Stimulated activated CD4-positive, alpha-beta T cell treated with anti-CD3 and anti-CD28 coated beads, TNF-alpha, amount 100 ng/mL, for 1 hour (primary cell): ENCODE measurements at places on chromosomes 7 and 10.

DNA sequence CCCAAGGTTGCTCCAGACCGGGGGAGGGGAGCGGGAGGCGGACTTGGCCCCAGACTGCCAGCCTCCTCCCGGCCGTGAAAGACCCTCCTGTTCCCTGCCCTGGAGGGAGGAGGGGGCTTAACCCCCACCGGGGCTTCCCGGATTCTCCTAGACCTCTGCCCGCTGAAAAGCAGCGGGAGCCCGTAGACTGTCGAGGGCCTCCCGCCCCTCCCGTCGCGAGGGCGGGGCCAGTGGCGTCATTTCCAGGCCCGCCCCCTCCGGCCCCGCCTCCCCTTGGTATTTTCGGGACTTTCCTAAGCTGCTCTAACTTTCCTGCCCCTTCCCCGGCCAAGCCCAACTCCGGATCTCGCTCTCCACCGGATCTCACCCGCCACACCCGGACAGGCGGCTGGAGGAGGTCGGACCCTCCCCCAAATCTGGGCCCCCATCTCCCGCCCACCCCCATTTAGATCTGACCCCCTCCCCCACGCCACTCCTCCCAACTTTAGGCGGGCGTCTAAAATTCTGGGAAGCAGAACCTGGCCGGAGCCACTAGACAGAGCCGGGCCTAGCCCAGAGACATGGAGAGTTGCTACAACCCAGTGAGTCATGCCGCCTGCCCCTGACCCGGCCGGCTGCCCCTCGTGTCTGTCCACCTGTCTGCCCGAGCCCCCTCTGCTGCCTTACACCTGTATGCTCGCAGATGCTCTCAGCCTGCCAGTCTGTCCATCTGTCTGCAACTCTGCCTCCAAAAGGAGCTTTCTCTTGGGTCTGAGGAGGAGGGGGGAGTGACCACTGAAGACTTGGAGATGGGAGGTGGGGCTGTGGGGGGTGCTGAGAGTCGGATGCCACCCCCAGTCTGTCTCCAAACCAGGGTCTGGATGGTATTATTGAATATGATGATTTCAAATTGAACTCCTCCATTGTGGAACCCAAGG is at the start of gene NFKB2:
Gene NFKB2 (plus strand): TSS at position 306 of the 917 bp plus-strand sequence. CDS start 255 bp downstream, at position 561.
- peak; percentile 94 for DNase-seq

DNA sequence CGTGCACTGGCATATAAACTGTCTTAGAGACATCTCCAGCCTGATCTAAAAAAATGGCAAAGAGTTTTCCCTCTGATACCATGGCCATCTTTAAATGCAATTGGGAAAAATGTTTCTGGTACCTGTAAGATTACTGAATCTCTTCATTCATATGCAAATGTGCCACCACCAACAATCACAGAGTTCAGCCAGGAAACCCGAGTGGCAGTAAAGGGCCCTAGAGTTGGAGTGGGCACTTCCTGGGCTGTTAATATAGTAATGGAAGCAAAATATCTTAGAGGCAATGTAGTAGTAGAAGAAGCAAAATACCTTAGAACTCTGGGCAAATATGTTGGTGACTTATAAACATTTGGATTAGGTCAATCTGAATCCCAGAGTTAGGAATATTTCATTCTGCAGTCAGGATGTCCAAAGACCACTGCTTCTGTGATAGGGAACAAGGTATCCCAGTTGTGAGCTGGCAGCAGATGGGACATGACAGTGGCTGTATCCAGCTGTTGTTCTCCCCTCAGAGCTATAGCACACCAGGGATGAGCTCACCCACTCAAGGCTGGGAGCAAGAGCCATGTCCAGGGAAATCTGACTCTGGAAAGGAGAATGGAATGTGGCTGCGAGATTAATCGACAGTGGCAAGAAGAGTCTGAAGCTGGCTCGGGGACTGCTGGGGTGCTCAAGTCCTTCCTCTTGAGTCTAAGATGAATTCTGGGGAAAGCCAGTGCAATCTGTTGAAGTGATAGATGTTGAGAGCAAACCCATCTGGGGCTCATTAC is 332.1 kb downstream of the PHTF2 start:
- DNase-seq = no peak

GRCh38 chr10:130958003-130958402 is 353.5 kb downstream of the TCERG1L start:
- no peak for DNase-seq

- no peak for DNase-seq
Observed at GRCh38 chr10:4181621-4182049, 396.6 kb upstream of the KLF6 start.

DNA sequence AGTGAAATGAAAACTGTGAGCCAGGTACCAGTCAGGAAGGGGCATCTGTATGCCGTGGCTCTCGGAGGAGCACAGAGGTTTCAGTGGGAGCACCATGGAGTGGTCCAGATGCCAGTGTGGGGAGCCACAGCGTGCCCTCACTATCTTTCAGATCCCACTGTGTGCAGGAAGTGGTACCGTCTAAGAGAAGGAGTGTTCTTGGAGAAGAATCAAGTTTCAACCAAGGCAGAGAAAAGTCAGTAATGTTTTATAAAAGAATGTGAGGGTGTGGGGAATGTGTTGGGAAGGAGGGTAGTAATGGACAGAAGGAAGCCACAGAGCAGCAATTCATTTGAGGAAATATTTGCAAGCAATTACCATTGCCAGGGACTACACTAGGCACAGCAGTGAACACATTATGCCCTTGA is 35.6 kb downstream of the PRKAR2B start:
- no peak for DNase-seq

DNA sequence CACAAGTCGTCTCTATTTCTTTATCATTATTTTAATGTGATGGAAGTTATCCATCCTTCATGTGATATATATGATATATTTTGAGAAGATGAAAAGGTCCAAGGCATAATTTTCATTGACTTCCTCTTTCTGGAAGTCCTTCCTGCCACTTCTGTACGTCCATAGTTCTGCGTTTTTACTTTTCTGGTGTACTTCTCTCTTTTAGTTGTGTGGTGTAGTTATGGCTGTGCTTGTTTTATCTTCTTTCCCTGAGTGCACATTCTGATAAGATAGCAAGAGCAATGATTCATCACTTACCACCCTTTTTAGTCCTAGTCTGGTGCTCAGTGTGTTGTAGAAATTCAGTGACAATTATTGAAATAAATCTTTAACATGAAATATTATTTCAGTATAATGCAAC is 231.3 kb upstream of the FERD3L start:
- DNase-seq = no peak

GRCh38 chr10:78295242-78295641 is 261.6 kb downstream of the RPS24 start:
- no peak for DNase-seq

GRCh38 chr7:47782792-47783191 is 165.5 kb downstream of the PKD1L1 start:
- no peak for DNase-seq

DNA sequence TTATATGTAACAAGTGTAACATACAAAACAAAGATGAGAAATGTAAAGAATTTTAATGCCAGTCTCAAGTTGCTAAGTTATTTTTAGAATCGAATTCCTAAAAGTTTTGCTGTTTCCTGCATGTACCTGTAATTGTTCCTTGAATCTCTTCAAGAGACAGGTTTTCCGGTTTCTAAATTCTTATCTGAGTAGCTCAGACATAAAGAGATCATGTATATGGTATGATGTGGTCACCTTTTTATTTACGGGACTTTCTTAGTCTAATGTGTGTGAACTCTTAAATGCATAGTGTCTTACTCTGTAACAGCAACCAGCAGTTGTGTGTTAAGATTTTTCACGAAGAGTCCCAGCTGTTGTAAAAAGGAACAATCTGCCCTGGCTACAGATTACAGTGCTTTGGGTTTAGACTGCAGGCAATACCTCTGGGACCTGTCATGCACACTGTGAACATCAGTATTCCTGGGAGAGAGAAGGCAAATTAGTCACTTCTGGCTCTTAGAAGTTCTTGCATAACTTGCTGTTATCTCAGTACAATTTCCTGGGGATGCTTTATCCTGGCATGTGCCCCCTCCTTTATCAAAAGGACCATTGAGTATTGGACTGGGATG is 263.4 kb downstream of the BICC1 start:
- no peak for DNase-seq

GRCh38 chr7:43764039-43764761 is 5.7 kb downstream of the BLVRA start:
- no peak for DNase-seq

- DNase-seq = no peak
Observed at GRCh38 chr10:63228237-63228636, 95.1 kb downstream of the NRBF2 start.

- no peak for DNase-seq
Observed at GRCh38 chr10:113716109-113716910, 35.2 kb upstream of the PLEKHS1 start.

DNA sequence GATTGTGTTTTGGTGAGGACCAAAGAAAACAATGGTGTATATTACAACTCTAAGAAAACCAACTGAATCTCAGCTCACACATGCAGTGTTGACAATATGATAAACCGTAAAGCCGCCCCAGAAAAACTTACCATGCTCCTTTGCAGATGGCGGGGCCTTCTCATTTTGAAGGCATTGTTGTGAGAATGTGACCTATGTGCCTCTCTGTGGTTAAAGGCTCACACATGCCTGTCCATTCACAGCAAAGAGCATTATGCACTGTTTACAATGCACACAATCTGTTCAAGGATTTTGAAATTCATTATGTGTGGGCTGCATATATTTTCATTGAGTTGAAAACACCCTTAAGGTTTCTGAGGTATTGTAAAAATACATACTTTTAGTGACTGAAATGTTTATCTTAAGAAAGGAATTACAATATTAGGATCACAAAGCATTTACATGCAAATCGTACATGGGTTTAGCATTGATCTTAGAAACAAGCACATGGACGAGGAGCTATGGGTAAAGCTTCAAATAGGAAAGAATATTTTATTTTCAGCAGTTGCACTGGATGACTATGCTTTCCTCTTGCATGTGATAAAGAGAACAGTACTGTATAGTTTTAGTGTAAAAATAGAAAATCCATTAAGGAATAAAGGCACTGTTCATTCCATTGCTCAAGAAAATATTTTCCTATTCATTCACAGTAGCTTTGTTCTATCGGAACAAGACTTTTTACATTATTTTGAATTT is 334.3 kb downstream of the ARL4A start:
- DNase-seq = no peak

- DNase-seq = no peak
Observed at GRCh38 chr10:10657139-10657760, 360.4 kb upstream of the CELF2 start.

DNA sequence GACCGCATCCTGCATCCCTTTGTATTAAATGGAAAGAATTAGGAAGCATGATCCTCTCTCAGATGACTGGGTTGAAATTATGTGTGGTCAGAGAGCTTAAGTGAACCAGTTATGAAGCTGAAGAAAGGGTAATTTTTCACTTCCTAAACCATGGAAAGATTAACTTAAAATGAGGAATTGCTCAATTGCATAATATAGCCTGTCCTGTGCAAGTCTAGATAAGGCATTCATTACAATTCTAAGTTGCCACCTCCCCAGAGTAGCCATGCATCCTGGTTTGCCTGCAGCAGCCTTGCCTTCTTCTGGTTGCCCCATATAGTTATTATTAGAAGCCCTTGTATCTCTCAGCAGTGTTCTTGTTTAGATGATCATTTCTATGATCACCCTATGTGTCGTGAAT is 45.3 kb downstream of the STARD3NL start:
- DNase-seq = no peak

GRCh38 chr7:42159130-42159529 is 77.9 kb downstream of the GLI3 start:
- no peak for DNase-seq

GRCh38 chr10:91713461-91714072 is 80.7 kb upstream of the PPP1R3C start:
- no peak for DNase-seq

- DNase-seq = no peak
Observed at GRCh38 chr10:59320355-59320754, 42.0 kb downstream of the FAM13C start.

DNA sequence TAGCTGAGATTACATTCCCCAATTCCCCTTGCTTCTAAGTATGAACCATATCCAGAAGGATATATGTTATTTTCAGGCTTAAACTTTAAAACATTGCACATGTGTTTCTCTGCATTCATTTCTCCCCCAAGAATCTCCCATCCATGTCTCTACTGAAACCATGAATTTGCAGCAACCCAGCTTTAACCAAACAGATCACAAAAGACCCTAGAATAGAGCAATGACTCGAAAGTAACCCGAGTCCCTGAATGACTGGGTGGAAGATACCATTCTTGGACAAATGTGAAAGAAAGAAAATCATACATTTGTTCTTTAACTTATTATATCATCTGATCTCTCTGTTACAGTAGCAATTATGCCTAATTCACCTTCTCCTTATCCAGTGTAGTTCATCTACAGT is 278.7 kb downstream of the IPMK start:
- DNase-seq = no peak

- no peak for DNase-seq
Observed at GRCh38 chr10:112784022-112784461, 166.0 kb upstream of the TCF7L2 start.

- no peak for DNase-seq
Observed at GRCh38 chr10:55273946-55274345, 472.9 kb upstream of the PCDH15 start.

GRCh38 chr7:97818066-97818663 is 54.0 kb downstream of the ASNS start:
- DNase-seq = no peak

GRCh38 chr7:28575241-28575643 is 162.9 kb downstream of the CREB5 start:
- no peak for DNase-seq

DNA sequence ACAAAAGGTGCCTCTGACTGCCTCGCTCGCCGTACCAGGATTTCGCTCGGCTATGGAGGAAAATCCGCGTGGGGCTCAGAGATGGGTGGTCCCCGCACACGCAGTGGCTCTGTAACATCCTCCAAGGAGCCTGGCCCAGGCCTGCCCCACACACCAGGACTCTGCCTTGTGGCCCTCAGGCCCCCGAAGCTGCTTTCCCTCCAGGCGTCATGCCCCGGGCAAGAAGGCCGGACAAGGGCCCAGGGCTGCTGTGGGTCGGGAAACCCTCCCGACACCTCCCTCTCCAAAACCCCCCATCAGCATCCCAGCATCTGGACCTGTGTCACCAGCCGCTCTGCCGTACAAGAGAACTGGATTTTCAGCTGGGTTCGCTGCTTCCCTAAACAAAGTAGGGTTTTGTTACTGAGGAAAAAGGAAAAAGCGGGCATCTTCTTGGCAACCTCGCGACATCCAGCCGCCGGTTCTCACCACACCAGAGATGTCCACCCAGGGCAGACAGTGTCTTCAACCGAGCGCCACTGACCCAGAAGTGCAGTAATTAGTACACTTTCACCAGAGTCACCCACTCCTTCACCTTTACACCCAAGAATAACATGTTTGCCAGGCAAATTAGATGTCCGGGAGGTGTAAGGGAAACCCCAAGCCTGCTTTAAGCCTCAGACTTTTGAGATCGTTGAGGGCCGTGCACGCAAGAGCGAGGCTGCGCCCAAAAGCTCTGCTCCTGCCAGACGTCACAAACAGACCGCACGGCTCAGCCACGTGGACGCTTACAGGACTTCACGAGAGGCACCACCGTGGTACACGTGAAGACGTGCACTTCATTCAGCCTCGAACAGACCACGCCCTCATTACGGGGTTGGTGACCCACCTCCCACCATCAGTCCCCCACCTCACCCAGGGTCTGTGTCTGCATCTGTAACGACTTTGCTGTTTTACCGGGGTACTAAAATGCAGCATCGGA is 62.2 kb downstream of the DIP2C start:
- DNase-seq = no peak

GRCh38 chr7:42350801-42351200 is 113.8 kb upstream of the GLI3 start:
- no peak for DNase-seq
